ENCODE measurements at places on chromosomes 7 and 10.

- DNase-seq: no peak
Measured at GRCh38 chr10:91883549-91884444, 25.5 kb downstream of the FGFBP3 start.

GRCh38 chr10:80871083-80871482, 333.4 kb downstream of the SH2D4B start:
- no peak for DNase-seq

DNA sequence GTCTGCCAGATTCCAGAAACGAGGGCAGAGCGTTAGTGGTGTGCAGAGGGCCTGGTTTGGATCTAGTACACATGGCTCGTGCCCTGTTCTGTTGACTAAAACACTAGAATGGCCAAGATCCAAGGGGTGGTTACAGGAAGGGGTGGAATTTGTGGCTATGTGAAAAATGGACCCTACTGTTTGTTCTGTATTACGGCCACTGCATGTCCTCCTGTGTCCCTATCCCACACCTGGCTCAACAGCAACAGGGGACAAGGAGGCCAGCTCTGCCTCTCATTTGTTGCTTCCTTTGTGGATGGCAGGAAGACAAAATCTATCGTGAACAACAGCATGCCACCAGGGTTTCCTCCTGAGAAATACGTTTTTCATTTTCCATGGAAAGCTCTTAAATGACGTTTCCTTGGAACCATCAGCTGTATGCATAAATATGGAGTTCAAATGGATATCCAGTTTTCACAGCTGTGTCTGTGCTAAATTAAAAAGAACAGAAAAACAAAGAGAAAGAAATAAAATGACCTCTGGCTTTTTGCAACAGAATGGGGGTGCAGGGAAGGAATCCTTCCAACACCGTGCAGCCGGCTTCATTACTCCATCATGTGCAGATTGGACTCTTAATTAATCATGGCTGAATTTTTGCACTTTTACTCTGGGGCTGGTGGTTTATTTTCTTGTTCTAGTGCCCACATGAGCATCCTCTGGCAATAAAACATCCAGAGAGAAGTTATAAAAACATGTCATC, 318.9 kb downstream of the CXCL12 start:
- DNase-seq: no peak

DNA sequence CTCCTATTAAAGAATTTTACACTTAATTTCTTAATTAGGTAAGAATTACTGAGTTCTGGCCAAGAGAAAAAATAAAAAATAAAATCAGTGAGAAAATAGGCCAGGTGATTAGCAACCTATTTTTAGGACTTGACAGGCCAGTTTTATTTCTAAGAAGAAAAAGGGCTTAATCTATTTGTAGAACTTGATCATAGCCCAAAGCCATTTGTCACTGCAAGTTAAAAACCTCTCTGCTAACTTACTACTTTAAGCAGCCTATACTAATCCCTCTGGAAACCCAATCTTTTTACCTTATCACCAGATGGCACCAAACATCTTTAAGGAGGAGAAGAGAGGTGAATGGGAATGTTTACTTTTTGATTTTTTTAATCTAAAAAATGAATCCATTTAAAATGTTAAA, 222.1 kb upstream of the RHOBTB1 start:
- peak; percentile 54 for DNase-seq

GRCh38 chr10:88297103-88297502, 286.0 kb downstream of the RNLS start:
- DNase-seq: no peak
